ENCODE measurements at places on chromosomes 2 and 18.

- no peak for DNase-seq
Measured at GRCh38 chr18:61616111-61616610, 276.6 kb downstream of the RNF152 start.

GRCh38 chr2:146438246-146438645, 1406.6 kb upstream of the ACVR2A start:
- no peak for DNase-seq

DNA sequence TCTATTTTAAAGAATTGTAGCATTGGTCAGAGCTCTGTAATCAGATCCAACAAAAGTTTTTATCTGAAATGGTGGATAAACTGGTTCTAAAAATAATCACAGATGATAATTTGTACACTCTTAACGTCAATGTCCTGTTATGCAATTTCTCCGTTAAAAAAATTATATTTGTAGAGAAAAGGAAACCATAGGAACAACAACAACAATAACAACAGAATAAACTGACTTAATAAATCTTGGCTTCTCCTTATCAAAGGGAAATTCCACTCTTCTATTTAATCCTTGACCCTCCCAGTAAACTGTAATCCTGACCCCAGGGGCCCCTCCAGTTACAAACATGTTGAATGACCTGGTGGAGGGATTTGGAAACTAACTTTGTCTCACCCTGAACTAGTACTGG, 78.6 kb upstream of the ZFP36L2 start:
- no peak for DNase-seq

- DNase-seq, result peak; percentile 34
Measured at GRCh38 chr18:47953471-47953931, 23.0 kb upstream of the SMAD2 start.

- no peak for DNase-seq
Measured at GRCh38 chr2:16973586-16974286, 308.1 kb upstream of the CYRIA start.

DNA sequence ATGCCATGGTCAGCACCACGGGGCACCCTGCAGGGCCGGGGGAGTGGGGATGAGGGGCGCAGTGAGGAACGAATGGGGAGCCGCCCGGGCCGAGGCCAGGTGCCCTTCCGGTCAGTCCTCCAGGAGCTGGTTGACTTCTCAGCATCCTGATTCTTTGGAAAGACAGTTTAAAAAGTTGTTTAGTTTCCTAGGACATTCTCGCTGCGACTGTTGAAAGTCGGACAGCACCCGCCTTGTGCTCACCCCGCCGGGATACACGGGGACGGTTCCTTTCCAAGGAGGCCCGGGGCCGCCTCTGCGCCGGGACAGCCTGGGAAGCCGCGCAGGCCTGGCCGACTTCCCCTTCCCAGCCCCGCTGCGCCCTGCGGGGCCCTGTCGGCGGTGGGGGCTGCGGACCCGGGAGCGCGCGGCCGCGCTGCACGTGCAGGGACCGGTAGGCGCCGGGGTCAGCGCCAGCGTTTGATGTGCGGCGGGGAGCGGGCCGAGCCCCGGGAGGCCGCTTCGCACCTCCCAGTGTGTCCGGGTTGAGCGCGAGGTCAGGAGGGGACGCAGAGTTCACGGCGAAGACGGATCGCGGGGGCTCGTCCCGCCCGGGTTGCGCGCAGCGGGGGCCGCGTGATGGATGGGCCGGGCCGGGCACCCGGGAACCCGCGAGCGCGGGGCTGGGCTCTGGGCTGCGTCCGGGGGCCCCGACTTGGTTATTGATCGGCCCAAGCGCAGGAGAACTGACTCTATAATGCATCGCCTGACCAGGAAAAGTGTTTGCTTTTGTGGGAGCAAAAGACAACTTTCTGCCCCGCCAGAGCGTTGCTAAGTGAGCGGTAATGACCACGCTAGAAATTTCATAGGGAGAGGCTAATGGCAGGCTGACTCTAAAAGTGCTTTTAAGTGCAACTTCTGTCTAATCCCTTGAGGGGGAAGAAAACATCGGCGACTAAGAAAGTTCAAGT, 28.0 kb upstream of the SMIM21 start:
- DNase-seq, result no peak

DNA sequence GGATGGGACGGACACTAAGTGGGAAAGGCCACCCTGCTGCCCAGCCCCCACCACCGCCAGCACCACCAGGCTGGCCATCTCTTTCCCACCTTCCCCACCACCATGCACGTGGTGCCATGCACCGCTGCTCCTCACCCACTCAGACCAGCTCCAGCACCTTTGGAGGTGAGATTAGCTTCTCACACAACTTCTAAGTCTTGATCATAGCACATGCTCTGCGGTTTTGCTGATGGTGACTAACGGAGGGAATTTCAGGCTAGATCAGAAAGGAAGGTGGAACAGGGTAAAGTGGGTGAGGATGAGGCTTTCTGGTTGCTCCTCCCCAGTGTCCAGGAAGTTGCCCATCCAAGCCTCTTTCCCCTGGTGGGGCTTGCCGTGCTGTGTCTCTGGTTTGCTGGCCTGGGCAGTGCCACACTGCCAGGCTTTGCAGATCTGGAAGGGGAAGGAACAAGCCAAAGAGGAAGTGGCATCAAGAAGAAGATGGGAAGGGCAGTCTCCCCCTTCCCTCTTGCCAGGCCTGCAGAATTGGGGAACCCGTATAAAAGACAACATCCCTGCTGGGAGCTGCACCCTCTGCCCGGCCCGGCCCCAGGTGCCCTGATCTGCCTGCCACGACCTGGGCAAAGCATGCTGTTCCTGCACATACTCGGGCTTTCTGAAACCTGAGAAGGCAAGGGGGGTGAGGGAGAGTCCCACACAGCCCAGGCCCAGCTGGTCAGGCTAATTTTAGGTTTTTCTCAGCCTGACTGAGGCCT, 44.3 kb upstream of the CAB39 start:
- no peak for DNase-seq

- DNase-seq, result no peak
Measured at GRCh38 chr2:228369400-228370031, 188.0 kb upstream of the SPHKAP start.

GRCh38 chr2:38016219-38016618, 59.7 kb downstream of the CYP1B1 start:
- DNase-seq, result no peak

DNA sequence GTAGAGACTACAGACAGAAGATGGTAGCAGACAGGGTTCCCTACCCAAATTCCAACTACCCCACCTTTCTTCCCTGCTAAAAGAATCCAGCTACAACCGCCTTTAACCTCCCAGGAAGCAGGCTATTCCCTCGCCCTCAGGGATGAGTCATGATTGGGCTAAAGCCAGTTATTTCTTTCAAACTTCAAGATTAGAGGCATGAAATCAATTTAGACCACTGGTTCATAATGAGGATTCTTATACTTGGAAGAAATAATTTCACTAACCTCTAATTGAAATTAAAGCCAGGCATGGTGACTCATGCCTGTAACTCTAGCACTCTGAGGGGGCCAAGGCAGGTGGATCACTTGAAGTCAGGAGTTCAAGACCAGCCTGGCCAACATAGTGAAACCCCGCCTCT, 20.0 kb downstream of the TRIP12 start:
- DNase-seq, result no peak

DNA sequence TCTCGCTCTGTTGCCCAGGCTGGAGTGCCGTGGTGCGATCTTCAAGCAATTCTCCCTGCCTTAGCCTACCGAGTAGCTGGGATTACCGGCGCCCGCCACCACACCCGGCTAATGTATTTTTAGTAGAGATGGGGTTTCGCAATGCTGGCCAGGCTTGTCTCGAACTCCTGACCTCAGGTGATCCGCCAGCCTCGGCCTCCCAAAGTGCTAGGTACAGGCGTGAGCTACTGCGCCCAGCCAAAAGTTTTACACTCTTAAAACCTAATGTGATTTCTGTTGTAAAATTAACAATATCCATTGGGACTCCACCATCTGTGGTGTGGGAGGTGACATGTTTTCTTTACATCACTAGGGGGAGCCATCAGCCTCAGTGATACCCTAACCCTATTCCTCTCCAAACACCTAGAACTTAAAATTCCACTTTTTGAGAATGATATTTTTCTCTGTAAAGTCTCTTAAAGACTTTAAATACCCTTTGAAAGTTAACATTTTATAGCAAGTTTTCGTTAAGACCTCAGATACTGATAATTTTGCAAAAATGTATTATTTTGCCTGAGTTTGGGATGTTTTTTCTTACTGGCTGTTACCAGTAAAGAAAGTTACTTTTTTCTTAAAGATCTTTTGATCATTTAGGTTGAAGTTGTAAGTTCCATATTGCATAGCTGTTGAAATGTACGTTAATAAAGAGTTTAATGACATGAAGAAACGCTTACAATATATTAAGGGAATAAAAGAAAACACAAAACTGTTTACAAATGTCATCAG, 11.6 kb upstream of the EIF2AK2 start:
- no peak for DNase-seq

Data from NCI-H1092 (cell line).